ENCODE measurements at places on chromosomes 4 and X.

GRCh38 chr4:8559524-8560264 is 20.5 kb upstream of the GPR78 start:
- no peak for DNase-seq

DNA sequence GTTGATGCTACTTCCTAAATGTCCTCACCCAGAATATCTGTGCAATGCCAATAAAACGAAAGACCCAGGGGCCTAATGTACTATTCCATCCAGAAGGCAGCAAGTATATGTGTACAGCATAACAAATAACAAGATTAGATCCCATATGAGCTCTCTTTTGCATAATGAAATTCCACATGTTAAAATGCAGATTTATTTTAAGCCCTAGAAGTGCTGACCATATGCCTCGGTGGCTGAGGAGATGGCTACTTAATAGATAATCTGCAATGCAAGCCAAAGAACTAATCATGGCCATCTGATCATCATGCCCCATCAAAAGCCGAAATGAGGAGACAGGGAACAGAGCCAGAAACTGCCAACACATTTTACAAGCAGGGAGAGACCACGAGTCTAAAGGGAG is 293.5 kb downstream of the KCNIP4 start:
- no peak for DNase-seq

- no peak for DNase-seq
These were observed 81.5 kb downstream of the CLDN34 start for GRCh38 chrX:10048707-10049106.

- DNase-seq: no peak
These were observed 43.6 kb upstream of the TBC1D9 start for GRCh38 chr4:140799686-140800225.

GRCh38 chr4:915595-915994 is 16.5 kb downstream of the GAK start:
- DNase-seq: peak; percentile 19

- no peak for DNase-seq
These were observed 628 bp downstream of the ZCCHC12 start for GRCh38 chrX:118824173-118824730.

DNA sequence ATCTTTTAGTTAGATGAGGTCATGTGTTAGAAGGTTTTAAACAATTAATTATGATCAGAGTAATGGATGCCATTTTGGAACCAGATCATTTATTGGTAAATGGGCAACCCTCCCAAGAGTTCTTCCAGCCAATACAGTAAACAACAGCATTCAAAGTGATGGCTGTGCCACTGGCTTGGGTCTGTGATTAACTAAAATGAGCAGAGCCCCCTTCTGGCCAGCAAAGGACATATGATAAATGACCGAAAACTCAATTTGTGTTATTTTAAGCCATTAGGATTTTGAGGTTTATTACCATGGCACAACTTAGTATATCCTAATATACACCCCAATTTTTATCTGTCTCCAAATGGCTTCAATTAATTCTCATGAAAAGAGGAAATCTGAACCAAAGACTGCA is 90.8 kb upstream of the NPFFR2 start:
- DNase-seq: no peak

- no peak for DNase-seq
These were observed 55.1 kb downstream of the FAM13A start for GRCh38 chr4:89001647-89002445.

- DNase-seq: peak; percentile 64
These were observed 257.2 kb downstream of the FBXW7 start for GRCh38 chr4:152278505-152279233.

GRCh38 chr4:154184238-154184637 is 307.4 kb downstream of the DCHS2 start:
- DNase-seq: no peak

GRCh38 chrX:16832301-16832700 is 37.9 kb downstream of the RBBP7 start:
- DNase-seq: no peak

DNA sequence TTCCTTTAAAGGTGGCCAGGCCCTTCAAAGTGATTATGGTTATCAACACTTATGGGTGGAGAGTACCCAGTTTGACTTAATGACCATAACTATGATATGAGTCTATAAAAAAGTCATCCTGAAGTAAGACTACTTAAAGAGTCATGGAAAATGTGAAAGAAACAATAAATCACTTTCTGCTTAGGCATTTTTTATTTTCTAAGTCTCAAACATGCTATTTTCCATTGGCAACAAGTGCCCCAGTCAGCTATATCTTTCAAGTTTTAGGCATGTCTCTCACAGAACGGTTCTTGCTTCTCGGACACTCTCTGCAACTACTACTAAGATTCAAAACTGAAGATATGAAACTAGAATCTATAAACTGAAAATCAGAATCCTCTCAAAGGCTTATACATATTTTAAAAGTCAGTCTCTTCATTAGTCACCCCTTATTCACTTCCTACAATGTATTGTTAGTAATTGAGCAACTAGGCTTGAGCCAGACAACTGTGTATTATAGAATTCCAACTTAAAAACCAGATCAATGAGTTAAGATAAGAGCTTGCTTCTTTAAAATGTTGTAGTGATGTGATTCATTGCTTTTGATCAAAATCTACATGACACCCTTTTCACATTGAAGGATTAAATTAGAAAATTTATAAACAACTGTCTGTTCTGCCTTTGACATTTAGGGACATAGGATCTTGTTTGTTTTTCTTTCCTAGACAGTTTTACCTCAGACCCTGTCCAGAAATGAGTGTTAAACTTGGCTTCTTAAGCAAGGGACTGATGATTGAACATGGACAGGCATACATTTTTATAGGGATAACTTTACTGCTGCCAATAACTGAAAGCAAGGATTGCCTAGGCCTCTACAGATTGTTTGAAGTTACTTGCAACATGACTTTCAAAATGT is 2.9 kb downstream of the ANTXR2 start:
- DNase-seq: no peak

GRCh38 chrX:41009850-41010846 is 75.1 kb upstream of the USP9X start:
- peak; percentile 74 for DNase-seq

GRCh38 chrX:105752338-105752956 is 69.9 kb upstream of the NRK start:
- no peak for DNase-seq

DNA sequence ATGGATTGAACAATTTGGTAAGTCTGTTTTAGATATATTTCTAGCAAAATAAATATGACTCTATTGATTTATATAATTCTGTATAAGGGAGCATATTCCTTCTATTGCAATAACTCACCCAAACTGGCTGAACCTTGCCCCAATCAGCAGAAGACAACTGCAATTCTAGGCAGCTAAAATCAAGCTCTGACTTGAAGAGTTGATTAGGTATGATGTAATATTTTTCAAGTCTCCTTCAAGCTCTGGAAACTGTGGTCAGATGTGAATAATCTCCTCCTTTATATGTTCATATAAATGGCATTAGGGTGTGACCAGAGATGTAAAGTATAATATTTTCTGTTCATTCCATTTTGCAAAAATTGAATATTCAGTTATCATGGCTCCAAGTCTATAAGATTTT is 8.2 kb downstream of the RASSF6 start:
- DNase-seq: no peak

DNA sequence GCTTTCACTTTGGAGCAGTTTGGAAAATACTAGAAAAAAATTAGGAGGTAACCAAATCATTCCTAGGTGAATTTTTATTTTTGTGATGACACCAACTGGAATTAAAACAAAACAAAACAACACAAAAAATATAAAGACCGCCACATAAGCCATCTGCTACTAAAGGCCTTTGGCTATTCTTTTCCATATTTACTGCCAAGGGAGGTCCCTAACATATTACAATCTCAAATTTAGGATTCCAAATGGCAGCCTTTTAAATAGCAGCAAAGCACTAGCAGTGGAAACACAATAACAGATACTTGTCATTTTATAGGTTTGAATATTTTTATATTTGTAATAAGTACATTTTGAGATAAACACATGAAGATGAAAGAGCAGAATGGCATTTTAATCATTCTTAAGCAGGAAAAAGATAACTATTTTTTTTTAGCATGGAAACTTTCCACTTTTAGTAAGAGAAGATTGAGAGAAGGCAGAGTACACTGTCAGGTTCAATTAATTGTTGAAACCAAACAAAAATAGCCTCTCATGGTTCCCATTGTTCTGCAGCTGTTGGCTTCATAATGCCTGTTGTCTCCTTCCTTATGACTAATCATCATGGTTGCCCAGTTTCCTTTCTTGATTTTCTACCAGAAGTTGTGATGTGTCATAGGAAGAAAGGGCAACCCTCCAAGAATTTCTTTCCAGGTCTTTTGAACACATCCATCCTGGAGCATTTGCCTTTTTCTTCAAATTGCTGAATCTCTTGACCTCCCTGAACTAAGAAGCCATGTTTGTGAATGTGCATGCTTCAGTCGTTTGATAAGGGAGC is 219.0 kb upstream of the EMCN start:
- DNase-seq: no peak

DNA sequence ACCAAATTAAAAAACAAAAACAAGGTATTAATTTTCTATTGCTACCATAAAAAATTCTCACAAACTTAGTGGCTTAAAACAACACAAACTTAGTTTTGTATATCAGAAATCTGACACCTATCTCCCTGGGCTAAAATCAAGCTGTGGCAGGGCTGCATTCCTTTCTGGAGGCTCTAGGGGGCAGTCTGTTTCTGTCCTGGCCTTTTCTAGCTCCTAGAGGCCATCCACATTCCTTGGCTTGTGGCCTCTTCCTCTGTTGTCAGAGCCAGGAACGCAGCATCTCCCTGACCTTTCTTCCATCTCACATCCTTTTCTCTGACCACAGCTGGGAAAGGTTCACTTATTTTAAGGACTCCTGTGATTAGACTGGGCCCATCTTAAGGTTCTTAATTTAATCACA is 38.9 kb upstream of the TLR2 start:
- DNase-seq: no peak

GRCh38 chrX:1244164-1245076 is 24.2 kb upstream of the CSF2RA start:
- DNase-seq: no peak

DNA sequence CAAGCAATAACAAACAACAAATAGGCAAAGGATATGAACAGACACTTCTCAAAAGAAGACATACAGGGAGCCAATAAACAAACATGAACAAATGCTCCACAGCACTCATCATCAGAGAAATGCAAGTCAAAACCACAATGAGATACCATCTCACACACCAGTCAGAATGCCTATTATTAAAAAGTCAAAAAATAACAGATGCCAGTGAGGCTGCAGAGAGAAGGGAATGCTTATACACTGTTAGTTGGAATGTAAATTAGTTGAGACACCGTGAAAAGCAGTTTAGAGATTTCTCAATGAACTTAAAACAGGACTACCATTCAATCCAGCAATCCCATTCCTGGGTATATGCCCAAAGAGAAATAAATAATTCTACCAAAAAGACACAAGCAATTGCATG is 129.8 kb upstream of the MAGEB2 start:
- no peak for DNase-seq

DNA sequence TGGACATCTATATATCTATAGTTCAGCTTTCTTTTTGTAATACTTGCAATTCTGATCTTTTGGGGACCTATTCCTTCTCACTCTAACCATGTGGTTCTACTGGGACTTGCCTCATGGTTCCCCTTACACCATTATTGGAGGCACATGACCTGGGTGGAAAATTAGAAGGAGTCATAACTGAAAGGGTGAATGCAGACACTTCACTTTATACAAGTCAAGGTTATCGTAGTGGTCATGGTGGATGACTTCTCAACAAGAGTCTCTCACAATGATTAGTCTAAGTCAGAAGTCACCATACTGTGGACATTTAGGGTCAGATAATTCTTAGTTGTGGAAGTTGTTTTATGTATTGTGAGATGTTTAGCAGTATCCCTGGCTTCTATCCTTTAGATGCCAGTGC is 10.5 kb upstream of the EIF4E start:
- DNase-seq: no peak

DNA sequence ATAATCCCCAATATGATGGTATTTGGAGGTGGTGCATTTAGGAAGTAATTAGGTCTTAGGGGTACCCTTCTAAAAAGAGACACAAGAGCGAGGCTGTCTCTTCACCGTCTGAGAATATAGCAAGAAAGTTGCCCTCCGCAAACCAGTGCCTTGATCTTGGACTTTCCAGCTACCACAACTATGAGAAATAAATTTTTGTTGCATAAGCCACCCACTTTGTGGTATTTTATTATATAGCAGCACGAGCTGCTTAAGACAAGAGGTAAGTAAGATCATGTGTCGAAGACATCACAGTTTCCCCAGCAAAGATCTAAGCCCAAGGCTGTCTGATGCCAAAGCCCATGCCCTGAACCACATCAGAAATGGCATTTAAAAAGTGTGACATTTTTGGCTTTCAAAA is 9.6 kb upstream of the EXOSC9 start:
- DNase-seq: no peak

GRCh38 chr4:153513596-153513995 is 47.4 kb downstream of the TMEM131L start:
- no peak for DNase-seq

DNA sequence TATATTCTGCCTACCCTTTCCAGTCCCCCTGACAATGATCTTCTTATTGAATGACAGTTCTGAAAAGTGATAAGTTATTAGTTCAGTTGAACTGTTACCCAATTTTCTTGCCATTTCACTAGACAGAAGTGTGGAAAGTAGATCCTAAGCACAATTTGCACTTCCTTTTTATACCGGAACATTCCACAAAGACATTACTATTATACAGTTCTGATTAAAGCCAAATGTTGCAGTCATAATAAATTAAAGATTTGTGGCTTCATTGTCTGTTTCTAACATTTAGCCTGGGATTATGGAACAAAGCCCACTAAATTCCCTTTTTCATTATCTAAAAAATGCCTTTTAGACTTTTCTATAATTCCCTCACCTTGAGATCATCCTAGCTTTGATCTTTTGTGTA is 13.8 kb downstream of the SH3BGRL start:
- no peak for DNase-seq

- no peak for DNase-seq
These were observed 23.6 kb downstream of the CPZ start for GRCh38 chr4:8615921-8616787.

- DNase-seq: peak; percentile 25
These were observed 46.0 kb upstream of the TMPRSS11F start for GRCh38 chr4:68175562-68176155.

DNA sequence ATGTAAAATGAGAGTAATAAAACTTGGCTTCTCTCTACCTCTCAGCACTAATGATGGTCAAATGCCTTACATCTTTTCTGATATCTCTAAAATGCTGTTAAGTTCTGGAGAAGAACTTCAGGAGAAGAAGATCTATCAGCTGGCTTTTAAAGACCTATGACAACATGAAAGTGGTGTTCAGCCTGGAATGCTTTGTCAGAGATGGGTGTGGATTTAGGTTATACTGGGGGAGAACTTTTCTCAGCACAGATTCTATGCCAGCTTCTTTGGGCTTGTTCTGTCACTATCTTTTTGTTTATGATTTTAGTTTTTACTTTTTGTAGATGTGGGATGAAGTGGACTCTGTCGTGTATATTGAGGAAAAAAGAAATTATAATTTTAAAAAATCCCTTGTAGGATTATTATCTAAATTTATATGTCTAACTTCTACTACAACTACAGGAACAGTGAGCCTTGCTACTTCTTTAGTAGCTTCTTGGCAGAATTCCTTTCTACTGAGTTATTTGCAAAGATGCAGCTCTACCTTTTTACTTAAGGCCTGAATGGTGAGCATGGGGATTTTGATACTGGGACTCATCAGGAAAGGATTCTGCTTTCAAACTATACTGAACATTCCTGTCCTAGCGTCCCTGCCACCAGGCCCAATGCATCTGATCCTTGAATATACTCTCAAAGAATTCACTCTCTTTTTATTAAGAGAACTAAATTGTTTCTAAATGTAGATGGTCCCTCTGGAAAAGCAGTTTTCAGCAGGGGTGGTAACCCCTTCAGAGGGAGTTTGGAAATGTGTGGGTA is 19.6 kb downstream of the CYP2U1 start:
- DNase-seq: no peak

- DNase-seq: no peak
These were observed 262.6 kb upstream of the RPS6KA3 start for GRCh38 chrX:20529301-20529700.

All from head of caudate nucleus (tissue), 42 donors.